ENCODE measurements at places on chromosomes 1 and 21.

DNA sequence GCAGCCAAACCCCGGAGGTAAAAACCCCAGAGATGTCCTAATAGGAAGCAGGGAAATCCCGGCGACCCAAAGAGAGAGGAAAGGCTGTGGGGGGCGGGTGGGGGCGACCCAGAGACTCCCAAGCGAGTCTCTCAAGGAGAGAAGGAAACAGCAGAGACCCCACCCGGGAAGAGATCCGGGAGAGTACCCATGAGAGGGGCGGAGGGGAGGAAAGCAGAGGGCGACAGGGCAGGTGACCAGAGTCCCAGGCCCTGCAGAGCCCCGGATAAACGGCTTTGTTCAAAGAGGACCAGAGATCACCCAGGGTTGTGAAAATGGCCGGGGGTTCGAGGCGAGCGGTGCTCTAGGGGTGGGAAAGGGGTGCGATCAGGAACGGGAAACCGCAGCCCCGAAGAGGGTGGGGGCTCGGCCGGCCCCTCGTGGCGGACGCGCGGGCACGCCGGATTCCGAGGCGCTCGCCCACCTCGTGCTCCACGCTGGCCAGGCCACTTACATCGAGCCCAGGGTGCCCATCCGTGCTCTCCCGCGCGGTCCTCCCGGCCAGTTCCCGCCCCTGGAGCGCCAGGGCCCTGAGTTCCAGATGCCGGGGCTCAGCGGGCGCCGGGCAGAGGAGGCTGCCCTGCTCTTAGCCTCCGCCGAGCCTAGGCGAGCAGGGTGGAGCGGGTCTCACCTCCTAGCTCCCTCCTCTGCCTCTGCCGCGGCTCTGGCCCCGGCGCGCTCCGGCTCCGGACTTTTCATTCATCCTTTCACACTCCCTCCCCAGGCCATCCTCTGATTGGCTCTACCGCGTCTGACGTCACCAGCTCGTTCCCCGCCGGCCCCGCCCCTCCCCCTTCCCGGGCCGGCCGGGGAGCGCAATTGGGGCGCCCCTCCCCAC lies 52.3 kb downstream of the RHBG start:
- peak; percentile 84 for DNase-seq

DNA sequence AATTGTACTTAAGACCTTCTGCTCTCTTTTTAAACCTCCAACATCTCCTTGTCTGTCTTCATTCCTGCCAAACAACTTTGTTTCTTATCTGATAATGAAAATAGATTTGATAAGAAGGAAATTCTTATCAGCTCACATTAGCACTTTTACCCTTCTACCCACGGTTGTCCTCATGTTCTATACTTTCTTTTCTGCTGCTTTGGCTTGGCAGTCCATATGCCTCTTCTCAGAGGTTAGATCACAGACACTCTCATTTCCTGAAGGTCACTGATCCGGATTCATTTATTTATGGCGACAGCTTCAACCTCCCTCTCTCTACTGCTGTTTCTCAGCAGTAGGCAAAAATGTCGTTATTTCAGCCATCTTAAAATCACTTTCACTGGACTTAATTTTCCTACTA lies 2015.8 kb downstream of the NCAM2 start:
- DNase-seq = no peak

DNA sequence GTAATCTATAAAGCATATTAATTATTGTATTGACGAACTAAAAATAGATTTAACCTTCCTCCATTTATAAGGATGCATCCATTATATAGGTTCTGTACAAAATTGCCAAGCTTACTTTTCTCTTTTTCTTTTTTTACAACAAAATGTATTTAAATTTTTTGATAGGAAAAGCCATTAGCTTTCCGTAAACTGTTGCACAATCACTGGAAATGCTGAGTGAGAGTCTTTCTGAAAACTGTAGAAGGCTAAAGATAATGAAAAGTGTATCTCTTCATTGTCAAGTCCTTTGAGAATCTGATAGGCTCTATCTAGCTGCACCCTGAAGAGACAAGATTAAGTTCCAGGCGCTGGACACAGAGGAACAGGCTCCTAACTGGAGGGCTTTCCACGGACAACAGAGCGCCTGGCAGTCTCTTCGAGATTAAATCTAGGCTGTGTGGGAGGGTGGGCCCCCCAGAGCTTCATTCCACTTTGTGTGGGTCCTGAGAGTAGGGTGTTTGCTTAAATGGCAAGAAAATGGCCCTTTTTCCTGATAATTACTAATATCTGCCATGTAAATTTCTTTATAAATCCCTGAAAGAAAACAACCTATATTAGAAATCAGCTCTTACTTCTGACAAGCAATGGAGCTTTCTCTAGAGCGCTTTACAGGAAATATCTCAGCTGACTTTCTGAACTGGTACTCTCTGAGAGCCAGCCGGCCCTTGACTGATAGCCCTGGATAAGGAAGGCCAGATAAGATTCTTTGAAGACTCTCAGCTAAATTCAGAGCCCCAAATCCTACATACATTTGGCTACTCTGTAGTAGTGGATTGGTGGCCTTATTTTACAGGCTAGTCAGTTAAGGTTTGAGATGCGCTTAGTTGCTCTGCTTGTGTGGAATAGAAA lies 108.3 kb downstream of the FMN2 start:
- no peak for DNase-seq

DNA sequence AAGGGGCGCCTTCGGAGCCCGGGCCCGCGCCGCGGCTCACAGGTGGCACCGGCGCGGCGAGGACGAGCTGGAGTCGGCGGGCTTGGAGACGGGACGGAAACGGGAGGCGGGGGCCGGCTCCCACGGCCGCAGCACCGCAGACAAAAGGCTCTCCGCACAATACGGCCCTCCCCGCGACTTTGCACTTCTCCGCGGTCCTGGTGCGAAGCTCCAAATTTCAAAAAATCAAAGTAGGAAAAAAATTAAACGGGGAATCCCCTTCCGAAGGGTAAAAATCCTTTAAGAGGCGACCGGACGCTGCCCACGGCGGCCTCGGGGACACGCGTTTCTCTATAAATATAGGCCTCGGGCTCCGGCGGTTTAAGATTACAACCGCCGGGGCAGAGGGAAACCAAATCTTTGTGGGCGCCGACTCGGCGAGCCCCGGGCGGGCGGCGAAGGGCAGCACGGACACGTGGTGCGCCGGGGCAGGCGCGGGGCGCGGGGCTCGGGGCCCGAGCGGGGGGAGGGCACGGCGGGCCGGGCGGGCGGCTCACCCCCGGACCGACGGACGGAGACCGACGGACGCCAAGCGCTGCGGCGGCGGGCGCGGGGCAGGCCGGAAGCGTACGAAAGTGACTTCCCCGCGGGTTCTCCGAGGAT lies 453 bp downstream of the PABPC4 start:
- peak; percentile 72 for DNase-seq

- DNase-seq = no peak
Observed at GRCh38 chr1:245516284-245516759, 361.5 kb downstream of the KIF26B start.

Measured in right cardiac atrium (tissue), 5 donors.